CD4-positive, alpha-beta T cell treated with Interleukin-4 for 4 hours (primary cell): ENCODE measurements at places on chromosomes 1 and 21.

DNA sequence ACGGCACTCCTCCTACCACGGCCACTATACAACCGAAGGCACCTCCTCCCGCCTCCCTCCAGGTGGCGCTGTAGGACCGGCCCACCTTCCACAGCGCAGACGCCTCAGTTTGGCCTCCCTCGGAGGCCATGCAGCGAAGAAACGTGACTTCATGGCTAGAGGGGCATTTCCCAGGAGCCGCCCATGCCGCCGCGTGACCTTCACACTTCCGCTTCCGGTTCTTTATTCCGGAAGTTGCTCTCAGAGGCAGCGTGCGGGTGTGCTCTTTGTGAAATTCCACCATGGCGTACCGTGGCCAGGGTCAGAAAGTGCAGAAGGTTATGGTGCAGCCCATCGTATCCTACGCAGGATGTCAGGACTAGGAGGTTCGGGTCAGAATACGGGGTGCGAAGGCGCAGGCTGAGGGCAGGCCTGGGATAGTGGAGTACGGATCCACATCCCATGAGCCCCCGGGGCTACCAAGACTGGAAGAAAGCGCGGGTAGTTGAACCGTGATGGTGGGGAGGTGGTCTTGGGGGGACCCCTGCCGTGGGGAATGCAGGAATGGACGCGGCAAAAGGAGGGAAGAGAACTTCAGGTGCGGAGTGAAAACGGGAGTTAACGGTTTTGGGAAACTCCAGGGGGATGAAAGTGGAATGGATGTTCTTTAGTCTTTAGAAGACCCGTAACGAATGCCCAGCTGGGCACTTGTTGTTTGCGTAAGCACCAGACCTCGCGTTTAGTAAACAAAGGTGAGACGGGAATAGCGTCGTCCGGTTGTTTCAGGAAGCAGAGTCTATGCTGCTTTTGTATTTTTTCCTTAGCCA lies at the start of gene SNRPE:
Gene SNRPE (plus strand): TSS at position 221 of the 806 bp plus-strand sequence. CDS start 61 bp downstream, at position 282.
- peak; percentile 98 for DNase-seq

- peak; percentile 87 for DNase-seq
These were observed 32.0 kb downstream of the MAP7D1 start for GRCh38 chr1:36187800-36188593.

- DNase-seq, result no peak
These were observed 53.9 kb upstream of the GNG12 start for GRCh38 chr1:67887146-67887545.

GRCh38 chr1:5743435-5744095 lies 248.7 kb downstream of the NPHP4 start:
- no peak for DNase-seq

DNA sequence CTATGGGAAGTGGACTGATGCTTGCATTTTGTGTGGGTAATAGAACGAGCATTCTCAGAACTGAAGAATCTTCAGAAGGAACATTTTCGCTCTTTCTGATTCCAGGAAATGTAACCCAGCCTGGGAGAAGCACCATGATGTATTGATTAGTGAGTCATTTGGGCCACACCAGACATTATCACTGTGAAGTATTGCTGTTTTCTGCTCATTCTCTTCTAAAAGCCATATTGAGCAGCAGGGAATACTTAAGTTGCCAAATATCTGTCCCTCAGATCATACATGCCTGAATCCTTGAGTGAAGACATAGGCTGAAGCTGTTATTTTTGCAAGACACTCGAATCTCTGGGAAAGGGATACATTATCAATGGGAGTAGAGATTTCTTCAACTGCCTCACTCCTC lies 213.1 kb downstream of the PCP4 start:
- no peak for DNase-seq

GRCh38 chr1:160414881-160415280 lies 14.5 kb downstream of the VANGL2 start:
- DNase-seq, result no peak
